Colonic mucosa (tissue), 4 donors: ENCODE measurements at places on chromosomes 6 and 20. TPM values are rescaled to one million over a fixed set of nuclear protein-coding genes. Genes with fewer than 3 reads are reported as not detected.

DNA sequence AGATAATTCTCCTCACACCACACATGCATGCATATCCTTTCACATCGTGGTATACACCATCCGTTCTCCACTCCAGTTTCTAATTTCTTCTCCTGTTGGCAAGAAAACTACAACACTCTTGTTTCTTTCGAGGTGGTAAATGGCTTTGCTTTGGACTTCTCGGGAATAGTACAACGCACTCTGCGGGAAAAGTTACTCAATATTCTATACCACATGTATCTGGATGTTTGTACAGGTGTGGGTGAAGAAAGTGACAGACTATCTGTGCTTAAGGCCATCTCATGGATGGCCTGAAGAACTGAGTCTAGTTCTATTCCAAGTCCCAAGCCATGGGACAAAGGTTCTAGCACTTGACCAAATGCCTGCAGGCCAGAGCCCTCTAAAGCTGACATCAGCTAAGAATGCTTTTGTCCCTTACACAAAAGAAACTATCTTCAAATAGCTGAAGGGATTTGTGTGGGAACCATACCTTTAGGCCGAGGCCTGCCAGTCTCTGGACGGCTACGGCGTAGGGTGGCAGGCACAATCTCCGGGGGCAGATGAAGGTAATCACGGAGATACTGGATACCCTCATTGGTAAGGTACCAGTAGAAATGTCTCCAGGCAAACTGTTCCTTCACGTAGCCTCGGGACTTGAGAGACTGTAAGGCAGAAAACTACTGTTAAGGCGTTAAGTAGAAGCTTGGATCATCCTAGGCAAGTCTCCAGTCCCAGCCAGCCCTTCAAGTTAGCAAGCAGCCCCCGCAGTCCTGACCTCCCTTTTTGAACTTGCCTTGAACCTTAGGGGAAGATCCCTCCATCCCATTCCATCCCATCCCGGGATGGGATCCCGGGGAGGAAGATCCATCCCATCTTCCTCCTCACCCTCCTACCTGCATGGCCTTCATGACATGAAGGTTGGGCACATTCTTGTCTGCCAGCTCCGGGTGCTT, 1.4 kb downstream of the RPS10 start:
- H3K36me3 ChIP-seq, result peaks cover 18% of the 10 kb centered on the region
- H3K27me3 ChIP-seq, result no peaks in the 10 kb centered on the region
- H3K27ac ChIP-seq, result no peak overlapping the region
- peak overlapping the region; percentile 72 for H3K4me3 ChIP-seq

GRCh38 chr20:57723816-57724215, 14.0 kb upstream of the PMEPA1 start:
- H3K4me3 ChIP-seq, result no peak overlapping the region
- peaks cover 1% of the 10 kb centered on the region for H3K4me1 ChIP-seq
- no peaks in the 10 kb centered on the region for H3K36me3 ChIP-seq
- no peak overlapping the region for H3K27ac ChIP-seq

- no peaks in the 10 kb centered on the region for H3K27me3 ChIP-seq
- no peaks in the 10 kb centered on the region for H3K4me1 ChIP-seq
- no peak for DNase-seq
- H3K27ac ChIP-seq, result no peak overlapping the region
- no peaks in the 10 kb centered on the region for H3K36me3 ChIP-seq
These were observed 200.3 kb downstream of the EPM2A start for GRCh38 chr6:145534989-145535388.

GRCh38 chr6:166650047-166650446, 23.0 kb upstream of the RPS6KA2 start:
- DNase-seq, result no peak
- no peak overlapping the region for H3K4me3 ChIP-seq
- H3K4me1 ChIP-seq, result no peaks in the 10 kb centered on the region
- no peaks in the 10 kb centered on the region for H3K27me3 ChIP-seq
- no peaks in the 10 kb centered on the region for H3K36me3 ChIP-seq

DNA sequence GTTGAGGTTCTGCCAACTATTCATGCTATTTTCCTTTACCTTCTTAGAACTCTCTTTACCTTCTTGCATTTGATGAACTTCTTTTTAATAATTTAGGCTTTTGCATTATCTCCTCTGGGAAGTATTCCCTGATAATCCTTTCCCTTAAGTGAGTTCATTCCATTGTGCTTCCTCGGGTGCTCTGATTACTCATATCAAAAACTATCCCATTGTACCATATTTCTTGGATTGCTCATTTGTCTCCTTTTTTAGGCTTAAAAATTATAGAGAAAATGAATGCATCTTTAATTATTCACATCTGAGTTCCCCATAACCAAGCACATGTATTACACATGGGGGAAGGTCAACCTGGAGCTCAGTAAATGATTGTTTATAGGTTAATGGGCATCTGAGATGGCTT, 2.5 kb downstream of the CALHM4 start:
- no peak for DNase-seq
- no peak overlapping the region for H3K27ac ChIP-seq
- no peaks in the 10 kb centered on the region for H3K36me3 ChIP-seq
- H3K4me1 ChIP-seq, result no peaks in the 10 kb centered on the region
- no peaks in the 10 kb centered on the region for H3K27me3 ChIP-seq
- H3K4me3 ChIP-seq, result no peak overlapping the region

- H3K36me3 ChIP-seq, result no peaks in the 10 kb centered on the region
- H3K27ac ChIP-seq, result no peak overlapping the region
- H3K27me3 ChIP-seq, result no peaks in the 10 kb centered on the region
- no peak overlapping the region for H3K4me3 ChIP-seq
These were observed 139.9 kb downstream of the KCNQ5 start for GRCh38 chr6:72761761-72762160.

GRCh38 chr6:115729036-115729435, 331.7 kb downstream of the FRK start:
- no peak for DNase-seq
- no peaks in the 10 kb centered on the region for H3K27me3 ChIP-seq
- no peaks in the 10 kb centered on the region for H3K36me3 ChIP-seq
- no peak overlapping the region for H3K4me3 ChIP-seq
- no peaks in the 10 kb centered on the region for H3K4me1 ChIP-seq

Gene PRIM2
- 10.4 TPM for total RNA-seq

Gene GHRH
- not detected for total RNA-seq

Gene STMND1
- 1.8 TPM for total RNA-seq

Gene RBPJL
- not detected for total RNA-seq

Gene OPRL1
- 0.25 TPM for total RNA-seq
